ENCODE measurements at places on chromosomes 13 and 19.

GRCh38 chr19:40337594-40337993 lies 10.6 kb downstream of the C19orf47 start:
- no peak for DNase-seq

GRCh38 chr19:17654993-17655392 lies 33.2 kb downstream of the UNC13A start:
- DNase-seq: no peak

DNA sequence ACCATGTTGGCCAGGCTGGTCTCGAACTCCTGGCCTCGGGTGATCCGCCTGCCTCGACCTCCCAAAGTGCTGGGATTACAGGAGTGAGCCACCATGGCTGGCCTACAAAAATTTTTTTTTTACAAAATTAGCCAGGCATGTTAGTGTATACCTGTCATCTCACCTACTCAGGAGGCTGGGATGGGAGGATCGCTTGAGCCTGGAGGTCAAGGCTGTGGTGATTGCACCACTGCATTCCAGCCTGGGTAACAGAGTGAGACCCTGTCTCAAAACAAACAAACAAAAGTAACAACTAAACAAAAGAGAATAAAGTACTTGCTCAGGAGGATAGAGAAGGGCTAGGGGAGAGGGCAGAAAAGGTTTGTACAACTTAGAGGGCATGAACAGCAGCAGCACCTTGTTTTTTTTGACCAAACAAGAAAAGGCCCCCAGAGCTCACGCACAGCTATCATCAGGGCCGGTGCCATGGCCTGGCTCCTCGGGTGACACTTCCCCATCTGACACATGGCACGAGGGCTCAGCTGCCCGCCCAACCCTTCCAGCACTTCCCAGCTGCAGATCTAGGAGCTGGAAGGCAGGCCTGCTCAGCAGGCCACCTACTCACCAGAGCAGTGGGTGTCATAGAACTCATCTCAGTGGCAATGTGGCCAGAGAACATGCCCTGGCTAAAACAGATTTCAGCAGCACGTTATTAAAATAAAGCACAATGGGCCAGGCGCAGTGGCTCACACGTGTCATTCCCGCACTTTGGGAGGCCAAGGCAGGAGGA lies 8.6 kb upstream of the SLC7A9 start:
- DNase-seq: no peak

GRCh38 chr13:86563308-86563707 lies 764.1 kb upstream of the SLITRK6 start:
- DNase-seq: peak; percentile 80

DNA sequence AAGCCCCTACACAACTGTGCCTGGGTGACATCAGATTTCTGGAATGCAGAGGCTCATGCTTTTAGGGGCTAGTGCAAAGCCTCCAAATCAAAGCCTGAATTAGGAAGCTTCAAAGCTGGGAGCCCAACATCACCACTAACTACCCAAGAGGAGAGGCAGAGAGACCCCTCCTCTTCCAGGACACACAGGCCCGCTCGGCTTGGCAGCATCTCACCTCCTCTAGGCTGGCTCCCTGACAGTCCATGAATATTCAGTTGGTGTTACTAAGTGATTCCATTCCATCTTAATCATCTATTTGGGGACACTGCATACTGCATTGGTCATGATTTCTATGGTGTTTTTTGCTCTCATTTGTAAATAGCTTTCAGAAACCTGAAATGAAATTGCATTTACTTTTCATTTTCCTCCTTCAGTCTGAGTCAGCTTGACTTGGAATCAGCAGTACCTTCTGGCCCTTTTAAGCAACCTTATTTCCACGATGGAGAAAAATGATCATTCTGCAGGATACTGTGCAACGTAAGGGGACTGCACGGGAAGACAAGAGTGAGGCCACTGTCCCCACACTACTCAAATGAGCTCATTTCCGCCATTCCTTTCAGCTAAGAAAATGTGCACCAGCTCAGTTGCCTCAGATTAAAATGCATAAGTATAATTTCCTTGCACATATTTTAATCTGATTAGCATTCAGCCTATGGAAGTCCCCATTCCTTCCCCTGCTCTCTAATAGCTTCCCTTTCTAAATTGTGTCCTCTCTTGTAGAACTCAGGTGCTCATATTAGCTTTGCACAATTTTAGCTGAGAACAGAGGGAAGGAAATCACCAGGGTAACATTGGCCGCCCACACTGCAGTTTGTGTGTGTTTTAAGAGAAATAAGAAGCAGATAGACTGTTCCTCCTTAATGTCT lies 219.9 kb downstream of the RFC3 start:
- DNase-seq: peak; percentile 73

DNA sequence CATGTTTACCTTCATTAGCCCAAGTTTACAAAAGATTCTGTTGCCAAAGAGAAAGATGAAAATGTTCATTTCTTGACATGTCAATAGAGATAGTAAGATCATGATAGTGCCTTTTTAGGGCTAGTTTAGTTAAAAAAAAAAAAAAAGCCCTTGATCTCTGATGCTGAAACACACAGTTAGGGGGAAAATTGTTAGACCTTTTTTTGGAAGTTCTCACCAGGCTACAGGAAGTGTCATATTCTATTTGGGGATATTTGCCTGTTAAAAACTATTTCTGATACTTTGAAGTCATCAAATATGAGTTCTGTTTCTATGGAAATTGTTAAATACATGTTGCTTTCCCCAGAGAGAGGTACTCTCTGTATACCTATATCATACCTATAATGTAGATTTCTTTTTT lies 21.6 kb downstream of the SLAIN1 start:
- no peak for DNase-seq

DNA sequence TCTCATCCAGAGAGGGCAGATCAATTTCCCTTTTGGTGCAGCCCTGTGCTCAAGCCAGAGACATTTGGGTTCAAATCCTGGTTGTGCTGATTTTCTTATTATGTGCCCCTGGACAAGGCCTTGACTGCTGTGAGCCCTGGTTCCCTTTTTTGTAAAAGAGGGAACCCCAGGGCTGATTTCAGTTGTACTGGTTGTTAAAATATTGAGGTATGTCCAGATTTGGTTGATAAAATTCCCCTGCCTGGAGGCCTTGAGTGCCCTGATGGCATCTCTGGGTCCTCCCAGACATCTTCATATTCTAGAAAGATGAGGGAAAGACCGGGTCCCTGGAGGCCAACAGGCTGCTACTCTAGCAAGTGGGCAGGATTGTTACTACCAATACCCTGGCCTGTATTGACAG lies 14.4 kb upstream of the PLAUR start:
- DNase-seq: no peak

DNA sequence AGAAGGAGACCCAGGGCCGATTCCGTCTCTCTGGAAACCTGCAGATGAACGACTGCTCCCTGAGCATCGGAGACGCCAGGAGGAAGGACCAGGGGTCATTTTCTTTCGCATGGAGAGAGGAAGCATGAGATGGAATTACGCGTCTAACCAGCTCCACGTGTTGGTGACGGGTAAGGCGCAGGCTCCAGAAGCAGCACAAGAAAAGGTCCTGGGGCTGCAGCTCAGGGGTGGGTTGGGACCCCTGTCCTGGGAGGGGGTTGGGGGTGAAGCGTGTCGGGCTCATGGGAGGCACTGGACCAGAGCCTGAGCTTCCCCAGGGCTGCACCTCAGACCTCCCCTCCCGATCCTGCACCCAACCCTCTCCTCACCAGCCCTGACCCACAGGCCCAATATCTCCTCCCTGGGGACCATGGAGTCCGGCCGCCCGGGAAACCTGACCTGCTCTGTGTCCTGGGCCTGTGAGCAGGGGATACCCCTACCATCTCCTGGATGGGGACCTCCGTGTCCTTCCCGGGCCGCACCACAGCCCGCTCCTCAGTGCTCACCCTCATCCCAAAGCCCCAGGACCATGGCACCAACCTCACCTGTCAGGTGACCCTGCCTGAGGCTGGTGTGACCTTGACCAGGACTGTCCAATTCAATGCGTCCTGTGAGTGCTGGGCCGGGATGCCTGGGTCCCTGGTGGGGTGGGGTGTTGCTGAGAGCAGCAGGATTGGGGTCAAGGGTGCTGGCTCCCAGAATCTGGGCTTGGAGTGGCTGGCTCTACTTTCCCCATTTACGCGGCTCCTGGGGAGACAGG lies 39.6 kb upstream of the CD33 start:
- DNase-seq: no peak

DNA sequence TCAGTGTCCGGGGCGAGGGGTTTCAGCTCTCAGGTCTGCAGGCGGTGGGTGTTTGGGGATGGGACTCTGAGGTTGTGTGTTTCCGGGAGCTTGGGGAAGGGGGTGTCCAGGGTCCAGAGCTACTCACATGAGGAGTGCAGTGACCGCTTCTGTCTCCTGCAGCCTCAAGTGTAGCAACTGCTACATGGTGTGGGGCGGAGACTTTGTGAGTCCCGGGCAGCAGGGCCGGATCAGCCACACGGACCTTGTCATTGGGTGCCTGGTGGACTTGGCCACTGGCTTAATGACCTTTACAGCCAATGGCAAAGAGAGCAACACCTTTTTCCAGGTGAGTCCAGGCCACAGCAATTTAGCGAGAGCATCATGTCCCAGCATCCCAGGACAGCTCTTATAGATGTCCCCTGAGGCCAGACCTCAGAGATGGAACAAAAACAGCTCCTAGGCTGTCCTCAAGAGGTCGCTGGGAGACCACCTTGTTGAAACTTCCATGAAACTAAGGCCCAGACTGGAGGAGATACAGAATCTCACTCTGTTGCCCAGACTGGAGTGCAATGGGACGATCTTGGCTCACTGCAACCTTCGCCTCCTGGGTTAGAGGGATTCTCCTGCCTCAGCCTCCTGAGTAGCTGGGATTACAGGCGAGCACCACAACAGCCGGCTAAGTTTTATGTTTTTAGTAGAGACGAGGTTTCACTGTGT lies 44.9 kb downstream of the RYR1 start:
- DNase-seq: no peak

- peak; percentile 76 for DNase-seq
These were observed 621 bp downstream of the SOX21 start for GRCh38 chr13:94711561-94712286.

DNA sequence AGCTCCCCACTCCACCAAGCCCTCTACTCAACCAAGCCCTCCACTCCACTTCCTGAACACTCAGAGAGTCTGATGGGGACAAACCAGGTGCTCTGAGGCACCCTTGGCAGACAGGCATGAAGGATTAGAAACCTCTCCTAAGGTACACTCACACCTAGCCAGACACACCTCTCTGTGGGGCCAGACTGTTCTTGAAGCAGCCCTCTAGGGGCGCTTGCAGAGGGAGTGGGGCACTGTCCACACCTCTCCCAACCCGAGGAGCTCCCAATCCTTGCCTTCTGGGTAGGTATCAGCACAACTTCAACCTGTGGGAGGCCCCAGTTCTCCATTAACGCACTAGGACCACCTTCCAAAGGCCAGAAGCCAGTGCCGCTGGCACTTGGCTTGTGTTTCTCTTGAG lies 108.7 kb upstream of the VSTM2B start:
- no peak for DNase-seq

GRCh38 chr19:29170554-29170953 lies 42.4 kb downstream of the UQCRFS1 start:
- DNase-seq: no peak

- no peak for DNase-seq
These were observed 1437.7 kb upstream of the PCDH9 start for GRCh38 chr13:68667863-68668262.

- DNase-seq: no peak
These were observed 3.5 kb downstream of the CAPS start for GRCh38 chr19:5917431-5918107.

DNA sequence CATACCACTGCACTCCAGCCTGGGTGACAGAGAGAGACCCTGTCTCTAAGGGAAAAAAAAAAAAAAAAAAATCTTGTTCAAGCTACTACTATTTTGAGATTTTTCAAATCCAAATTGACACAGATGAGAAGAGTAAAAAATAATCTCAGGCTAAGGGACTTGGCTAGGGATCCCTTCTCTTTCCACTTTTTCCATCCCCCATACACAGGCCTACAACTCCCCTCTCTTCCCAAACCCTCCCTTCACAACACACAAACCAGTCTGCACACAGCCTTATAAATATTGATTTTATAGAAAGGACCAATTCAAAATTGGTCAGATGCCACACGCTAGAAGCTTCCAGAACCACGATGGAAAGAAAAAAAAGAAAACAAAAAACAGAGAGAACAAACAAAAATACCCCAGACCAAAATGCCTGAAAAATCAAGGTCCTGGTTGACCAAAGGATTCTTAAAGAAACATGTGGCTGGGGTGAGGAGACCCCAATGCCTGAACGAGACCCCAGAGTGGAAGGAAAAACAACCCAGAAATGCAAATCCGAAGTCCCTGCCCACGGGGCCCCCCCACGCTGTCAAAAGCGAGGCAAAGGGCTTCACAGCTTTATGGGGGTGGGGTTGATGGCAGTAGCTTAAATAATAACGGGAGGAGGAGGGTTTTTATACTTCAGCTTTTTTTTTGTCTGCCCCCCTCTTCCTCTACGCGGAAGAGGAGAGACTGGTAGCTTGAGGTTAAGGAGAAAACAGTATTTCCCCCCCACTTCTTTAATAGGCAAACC lies 18.1 kb downstream of the QPCTL start:
- DNase-seq: no peak

DNA sequence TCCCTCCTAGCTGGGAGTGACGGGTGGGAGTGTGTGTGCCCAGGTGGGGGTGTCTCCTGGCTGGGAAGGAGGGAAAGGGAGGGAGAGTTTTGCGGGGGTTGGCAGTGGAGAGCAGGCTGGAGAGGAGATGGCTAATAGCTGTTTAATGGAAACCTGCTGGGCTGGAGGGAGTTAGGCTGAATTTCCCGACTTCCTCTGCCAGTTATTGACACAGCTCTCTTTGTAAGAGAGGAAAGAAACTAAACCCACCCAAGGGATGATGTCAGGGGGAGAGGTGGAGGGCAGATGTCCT lies 10.2 kb upstream of the ILF3 start:
- DNase-seq: peak; percentile 28

DNA sequence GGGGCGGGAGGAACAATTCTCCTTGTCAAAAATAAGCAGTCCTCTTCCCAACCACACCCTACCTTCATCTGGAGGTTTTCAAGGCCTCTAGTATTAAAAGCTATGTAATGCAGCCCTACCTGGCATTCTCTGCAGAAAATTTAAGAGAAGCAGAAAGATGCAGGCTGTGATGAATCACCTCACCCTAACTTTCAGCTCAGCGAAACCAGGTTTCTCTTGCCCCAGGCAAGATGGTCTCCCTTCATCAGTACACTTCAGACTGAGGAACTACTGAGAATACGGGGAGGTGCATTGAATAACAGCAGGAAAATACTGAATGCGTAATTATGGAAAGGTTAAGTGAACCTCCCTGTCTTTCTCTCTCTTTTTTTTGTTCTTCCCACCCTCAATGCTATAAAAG lies 437.6 kb upstream of the KLF12 start:
- no peak for DNase-seq

- no peak for DNase-seq
These were observed 62.4 kb upstream of the KLHL1 start for GRCh38 chr13:70170689-70171088.

GRCh38 chr13:24215732-24216131 lies 55.2 kb downstream of the SPATA13 start:
- DNase-seq: peak; percentile 94

Data from astrocyte of the hippocampus (primary cell).